ENCODE measurements at places on chromosomes 7 and 10. TPM values are rescaled to one million over a fixed set of nuclear protein-coding genes. Genes with fewer than 3 reads are reported as not detected.

DNA sequence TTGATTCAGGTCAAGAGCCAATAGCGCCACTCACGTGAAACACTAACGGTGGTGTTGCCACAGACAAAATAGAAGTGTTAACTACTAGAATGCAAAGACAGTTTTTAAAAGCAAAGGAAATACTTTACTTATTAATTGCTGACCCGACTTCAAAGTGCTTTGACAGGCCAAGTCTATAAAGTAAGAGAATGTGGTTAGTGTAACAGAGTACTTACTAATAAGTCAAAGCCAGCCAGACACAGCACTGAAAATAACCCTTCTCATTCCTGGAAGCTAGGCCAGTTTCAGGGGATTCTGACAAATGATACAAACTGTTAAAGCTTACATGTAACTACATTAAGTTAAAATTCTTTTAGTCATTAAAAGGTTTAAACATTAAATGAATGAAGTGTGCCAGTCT, 50.3 kb downstream of the ENO4 start:
- DNase-seq, result no peak

DNA sequence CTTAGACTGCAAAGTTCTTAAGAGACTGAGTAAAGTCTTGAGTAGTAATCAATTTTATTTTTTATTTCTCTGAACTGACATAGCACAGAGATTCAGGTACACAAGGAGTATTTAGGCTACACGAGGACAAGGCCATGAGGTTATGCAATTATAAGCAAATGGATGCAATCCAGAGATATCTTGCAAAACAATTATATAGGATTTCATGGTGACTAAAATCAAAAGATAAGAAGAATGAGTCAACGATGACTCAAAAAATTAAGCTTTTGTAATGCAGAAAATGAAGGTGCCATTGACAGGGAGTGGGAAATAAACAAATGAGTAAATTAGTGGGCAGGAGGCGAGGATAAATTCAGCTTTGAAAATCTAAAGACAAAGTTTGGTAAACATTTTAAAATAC, 66.7 kb upstream of the MYO3A start:
- no peak for DNase-seq

GRCh38 chr7:21911341-21911875, 34.3 kb downstream of the CDCA7L start:
- no peak for DNase-seq

OGDH gene
- total RNA-seq, result 99.2 TPM

- no peak for DNase-seq
Measured at GRCh38 chr7:147539685-147540084, 1050.9 kb upstream of the C7orf33 start.

- no peak for DNase-seq
Measured at GRCh38 chr7:13017333-13017857, 330.0 kb downstream of the ARL4A start.

GRCh38 chr7:66250711-66251110, 45.6 kb downstream of the TPST1 start:
- DNase-seq, result no peak

SLC18A2 gene
- total RNA-seq, result 1.8 TPM

DNA sequence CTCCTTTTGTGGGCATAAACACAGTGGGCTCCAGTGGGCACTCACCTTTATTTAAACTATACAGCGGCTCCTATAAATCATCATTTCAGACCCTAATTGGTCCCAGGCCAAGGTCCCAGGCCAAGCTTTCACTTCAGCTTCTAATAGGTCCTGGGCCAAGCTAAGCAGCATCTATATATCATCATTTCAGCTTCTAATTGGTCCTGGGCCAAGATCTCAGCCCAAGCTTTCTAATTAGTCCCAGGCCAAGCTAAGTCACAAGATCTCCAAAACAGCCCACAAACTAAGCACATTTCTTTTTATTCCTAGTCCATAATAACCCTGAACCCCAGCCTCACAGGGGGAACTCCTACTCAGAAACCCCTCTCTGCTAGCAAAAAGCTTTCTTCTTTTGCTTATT, 47.1 kb downstream of the ZNF680 start:
- no peak for DNase-seq

DNA sequence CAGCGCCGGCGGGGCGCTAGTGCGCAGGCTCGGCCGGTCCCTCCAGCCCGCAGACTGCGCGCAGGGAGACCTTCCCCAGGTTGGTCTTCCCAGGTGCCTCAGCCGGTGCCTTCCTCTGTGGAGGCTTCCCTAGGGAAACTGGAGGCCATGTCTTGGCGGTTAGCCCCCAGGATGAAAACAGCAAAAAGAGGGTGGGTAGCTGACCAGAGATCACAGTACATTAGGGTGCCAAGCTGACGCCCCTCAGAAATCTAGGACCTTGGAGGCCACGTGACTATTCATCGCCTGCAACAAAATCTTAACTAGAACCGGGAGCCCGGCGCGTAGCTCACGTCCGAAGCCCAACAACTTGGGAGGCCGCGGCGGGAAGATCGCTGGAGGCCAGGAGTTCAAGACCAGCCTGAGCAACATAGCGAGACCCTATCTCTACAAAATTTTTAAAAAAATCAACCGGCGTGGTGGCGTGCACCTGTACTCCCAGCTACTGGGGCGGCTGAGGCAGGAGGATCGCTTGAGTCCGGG, 327 bp upstream of the FIS1 start:
- no peak for DNase-seq

DNA sequence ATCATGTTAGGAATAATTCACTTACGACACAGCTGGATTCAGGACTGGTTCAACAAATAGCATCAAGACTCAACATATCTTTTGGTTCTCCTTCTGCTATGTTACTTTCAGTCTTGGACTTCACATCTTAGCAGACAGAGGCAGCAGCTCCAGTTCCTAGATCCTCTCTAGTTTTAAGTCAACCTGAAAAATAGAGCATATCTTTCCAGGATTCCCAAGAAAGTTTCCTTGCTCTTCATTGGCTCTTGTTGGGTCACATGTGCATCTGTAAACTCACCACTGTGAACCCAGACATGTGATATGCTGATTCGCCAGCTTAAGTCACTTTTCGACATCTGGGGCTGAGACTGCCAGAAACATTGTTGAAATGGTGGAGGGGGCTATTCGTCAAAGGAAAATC, 210.1 kb upstream of the KMT2E start:
- no peak for DNase-seq

MYO1G gene
- 13.8 TPM for total RNA-seq

HTR7 gene
- total RNA-seq, result 9.9 TPM

KLF14 gene
- not detected for total RNA-seq

RSPH10B gene
- not detected for total RNA-seq

SFTPA1 gene
- not detected for total RNA-seq

ADAMTS14 gene
- total RNA-seq, result not detected

All from thoracic aorta (tissue), 2 donors.